ENCODE measurements at places on chromosomes 5 and 9. TPM values are rescaled to one million over a fixed set of nuclear protein-coding genes. Genes with fewer than 3 reads are reported as not detected.

Gene NADK2
- 16.8 TPM for total RNA-seq

Gene TSSK1B
- total RNA-seq: 0.05 TPM

Gene GLRA1
- not detected for total RNA-seq

Gene SLC24A2
- 0.05 TPM for total RNA-seq

Gene PPP3R2
- total RNA-seq: not detected

Gene LCN12
- 4.2 TPM for total RNA-seq

GRCh38 chr5:24497591-24498157 lies 147.1 kb downstream of the CDH10 start:
- H3K4me3 ChIP-seq: no peak overlapping the region
- no peaks in the 10 kb centered on the region for H3K4me1 ChIP-seq
- H3K36me3 ChIP-seq: no peaks in the 10 kb centered on the region
- no peaks in the 10 kb centered on the region for H3K27me3 ChIP-seq
- no peak overlapping the region for H3K27ac ChIP-seq

DNA sequence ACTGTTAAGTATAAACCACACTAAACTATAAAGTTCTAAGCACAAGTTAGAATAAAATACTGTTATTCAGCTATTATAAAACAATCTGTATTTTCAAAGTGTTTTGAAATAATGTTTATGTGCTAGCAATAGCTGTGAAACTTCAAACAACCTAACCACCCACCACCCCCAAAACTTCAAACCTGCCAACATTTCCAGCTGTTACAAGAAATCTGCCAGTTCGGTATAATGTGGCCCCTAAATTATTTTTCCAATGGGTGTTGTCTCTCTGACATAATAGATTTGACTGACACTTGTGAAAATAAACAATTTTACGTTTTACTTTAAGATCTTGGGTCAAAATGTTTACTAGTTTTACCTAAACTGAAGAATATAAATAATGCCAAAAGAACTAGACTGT lies 24.7 kb downstream of the MAPKAP1 start:
- DNase-seq: no peak
- H3K27me3 ChIP-seq: no peaks in the 10 kb centered on the region
- no peaks in the 10 kb centered on the region for H3K4me1 ChIP-seq
- no peaks in the 10 kb centered on the region for H3K36me3 ChIP-seq
- no peak overlapping the region for H3K27ac ChIP-seq
- H3K4me3 ChIP-seq: no peak overlapping the region

DNA sequence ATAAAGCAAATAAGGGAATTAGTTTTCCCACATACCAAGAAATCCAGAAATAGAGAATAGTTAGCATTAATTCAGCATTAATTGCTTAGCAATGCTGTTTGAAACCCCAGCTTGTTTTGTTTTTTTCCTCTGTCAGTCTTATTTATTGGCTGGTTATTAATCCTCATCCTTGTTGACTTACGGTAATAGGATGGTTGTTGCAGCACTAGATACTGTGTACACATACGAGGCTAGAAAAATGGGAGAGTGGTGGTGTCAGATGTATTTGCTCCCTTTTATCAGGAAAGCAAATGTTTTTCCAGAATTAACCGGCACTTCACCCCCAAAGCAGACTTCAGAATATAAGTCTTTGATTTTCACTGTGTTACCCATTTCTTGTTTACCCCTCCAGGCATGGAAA lies 60.4 kb downstream of the ERBIN start:
- no peak overlapping the region for H3K4me3 ChIP-seq
- H3K27me3 ChIP-seq: no peaks in the 10 kb centered on the region
- H3K27ac ChIP-seq: no peak overlapping the region
- no peak for DNase-seq
- H3K4me1 ChIP-seq: no peaks in the 10 kb centered on the region
- peaks cover 20% of the 10 kb centered on the region for H3K36me3 ChIP-seq

DNA sequence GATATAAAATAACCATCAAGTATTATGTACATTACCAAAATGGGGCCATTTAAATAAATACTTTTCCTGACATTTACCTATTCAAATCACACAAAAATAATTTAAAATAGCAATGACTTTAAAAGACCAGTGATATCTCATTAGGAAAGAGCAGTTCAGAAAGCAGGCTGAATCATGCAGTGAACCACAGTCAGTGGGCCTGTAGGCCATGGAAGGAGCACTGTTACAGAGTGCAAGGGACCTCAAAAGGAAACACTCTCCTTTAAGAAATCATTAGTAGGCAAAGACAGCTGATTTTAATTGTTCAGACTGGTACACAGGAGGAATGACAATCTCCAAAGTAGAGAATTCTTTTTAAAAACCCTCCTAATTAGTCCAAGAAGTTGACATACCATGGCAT lies 283.5 kb upstream of the EFNA5 start:
- no peaks in the 10 kb centered on the region for H3K27me3 ChIP-seq
- no peak for DNase-seq
- H3K36me3 ChIP-seq: no peaks in the 10 kb centered on the region
- H3K27ac ChIP-seq: no peak overlapping the region
- H3K4me3 ChIP-seq: no peak overlapping the region

- H3K36me3 ChIP-seq: no peaks in the 10 kb centered on the region
- H3K4me3 ChIP-seq: no peak overlapping the region
- no peaks in the 10 kb centered on the region for H3K4me1 ChIP-seq
- H3K27me3 ChIP-seq: peaks cover 44% of the 10 kb centered on the region
- no peak overlapping the region for H3K27ac ChIP-seq
These were observed 2.8 kb downstream of the CDH6 start for GRCh38 chr5:31196309-31196708.

DNA sequence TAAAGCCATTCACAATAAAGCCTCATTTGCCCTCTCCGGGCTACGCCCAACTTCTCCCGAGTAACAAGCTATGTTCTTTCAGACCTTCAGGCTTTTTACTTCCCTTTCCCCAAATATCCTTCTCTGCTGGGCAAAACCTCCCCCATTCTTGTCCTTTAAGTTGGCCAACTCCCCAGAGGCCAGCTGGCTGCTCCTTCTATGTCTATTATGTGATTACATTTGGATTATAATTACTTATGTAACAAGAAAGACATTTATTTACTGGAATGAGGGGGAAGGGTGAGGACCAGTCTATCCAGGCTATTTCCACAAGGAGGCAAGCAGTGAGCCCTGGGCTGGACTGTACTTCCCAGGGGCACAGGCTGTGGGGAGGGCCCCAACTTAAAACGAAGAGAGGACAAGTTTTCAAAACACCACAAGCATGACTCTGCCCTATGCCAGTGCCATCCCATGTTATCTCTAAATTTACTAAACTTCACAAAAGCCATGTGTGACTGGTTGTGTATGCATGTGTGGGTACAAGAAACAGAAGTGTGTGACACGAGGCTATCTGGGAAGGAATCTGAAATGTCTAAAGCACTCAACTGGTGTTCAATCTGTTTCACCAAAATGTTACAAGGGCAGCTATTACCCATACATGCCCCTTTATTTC lies 84.5 kb downstream of the GNAQ start:
- H3K36me3 ChIP-seq: peaks cover 5% of the 10 kb centered on the region
- peak overlapping the region; percentile 13 for H3K27ac ChIP-seq
- H3K4me1 ChIP-seq: peaks cover 17% of the 10 kb centered on the region
- no peak for DNase-seq
- H3K4me3 ChIP-seq: no peak overlapping the region
- H3K27me3 ChIP-seq: no peaks in the 10 kb centered on the region

DNA sequence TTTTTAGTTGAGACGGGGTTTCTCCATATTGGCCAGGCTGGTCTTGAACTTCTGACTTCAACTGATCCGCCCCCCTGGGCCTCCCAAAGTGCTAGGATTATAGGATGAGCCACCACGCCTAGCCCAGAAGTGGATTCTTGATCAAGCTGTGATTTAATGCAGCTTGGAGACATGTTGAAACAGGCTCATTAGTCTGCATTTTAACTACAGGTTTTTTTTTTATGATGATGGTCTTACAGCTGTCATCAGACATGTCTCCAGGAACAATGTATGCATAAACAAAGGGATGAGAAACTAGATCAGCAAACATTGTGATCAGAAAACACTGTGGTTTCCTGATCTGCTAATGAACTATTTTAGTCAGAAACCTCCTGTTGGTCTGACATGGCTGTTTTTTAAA lies 30.0 kb upstream of the PLPP1 start:
- no peaks in the 10 kb centered on the region for H3K27me3 ChIP-seq
- no peak for DNase-seq
- H3K4me1 ChIP-seq: no peaks in the 10 kb centered on the region
- no peak overlapping the region for H3K27ac ChIP-seq

GRCh38 chr5:169050146-169050571 lies 250.8 kb downstream of the SLIT3 start:
- no peaks in the 10 kb centered on the region for H3K27me3 ChIP-seq
- no peaks in the 10 kb centered on the region for H3K36me3 ChIP-seq
- no peaks in the 10 kb centered on the region for H3K4me1 ChIP-seq
- no peak overlapping the region for H3K4me3 ChIP-seq
- H3K27ac ChIP-seq: no peak overlapping the region
- DNase-seq: no peak

DNA sequence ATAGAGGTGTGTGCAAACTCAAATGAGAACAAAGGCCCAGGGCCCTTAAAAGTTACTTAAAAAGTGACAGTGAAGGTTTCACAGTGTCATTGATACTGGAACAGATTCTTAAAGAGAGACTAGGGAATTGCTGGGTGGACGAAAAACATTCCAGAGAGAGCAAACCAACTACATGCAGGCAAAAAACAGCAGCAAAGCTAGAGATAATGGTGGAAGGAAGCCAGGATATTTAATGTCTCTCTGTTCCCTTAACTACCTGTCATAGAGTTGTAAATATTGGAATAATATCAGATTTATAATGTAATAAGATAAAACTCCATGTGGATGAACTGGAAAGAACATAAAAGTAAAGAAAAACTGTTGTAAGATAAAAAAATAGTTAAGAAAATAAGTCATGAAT lies 508.6 kb downstream of the TAF11L14 start:
- no peaks in the 10 kb centered on the region for H3K27me3 ChIP-seq
- H3K4me1 ChIP-seq: no peaks in the 10 kb centered on the region
- DNase-seq: no peak
- H3K4me3 ChIP-seq: no peak overlapping the region

- no peaks in the 10 kb centered on the region for H3K4me1 ChIP-seq
- no peak overlapping the region for H3K27ac ChIP-seq
- no peak for DNase-seq
- no peak overlapping the region for H3K4me3 ChIP-seq
- no peaks in the 10 kb centered on the region for H3K27me3 ChIP-seq
These were observed 14.5 kb downstream of the APTX start for GRCh38 chr9:32986971-32987370.

GRCh38 chr5:35067985-35068384 lies 20.2 kb upstream of the AGXT2 start:
- H3K36me3 ChIP-seq: no peaks in the 10 kb centered on the region
- no peaks in the 10 kb centered on the region for H3K4me1 ChIP-seq
- H3K27ac ChIP-seq: no peak overlapping the region
- no peak for DNase-seq
- H3K4me3 ChIP-seq: no peak overlapping the region

GRCh38 chr5:16889203-16889971 lies 46.7 kb downstream of the MYO10 start:
- no peaks in the 10 kb centered on the region for H3K4me1 ChIP-seq
- no peak overlapping the region for H3K27ac ChIP-seq
- DNase-seq: no peak
- H3K36me3 ChIP-seq: no peaks in the 10 kb centered on the region
- H3K27me3 ChIP-seq: no peaks in the 10 kb centered on the region

DNA sequence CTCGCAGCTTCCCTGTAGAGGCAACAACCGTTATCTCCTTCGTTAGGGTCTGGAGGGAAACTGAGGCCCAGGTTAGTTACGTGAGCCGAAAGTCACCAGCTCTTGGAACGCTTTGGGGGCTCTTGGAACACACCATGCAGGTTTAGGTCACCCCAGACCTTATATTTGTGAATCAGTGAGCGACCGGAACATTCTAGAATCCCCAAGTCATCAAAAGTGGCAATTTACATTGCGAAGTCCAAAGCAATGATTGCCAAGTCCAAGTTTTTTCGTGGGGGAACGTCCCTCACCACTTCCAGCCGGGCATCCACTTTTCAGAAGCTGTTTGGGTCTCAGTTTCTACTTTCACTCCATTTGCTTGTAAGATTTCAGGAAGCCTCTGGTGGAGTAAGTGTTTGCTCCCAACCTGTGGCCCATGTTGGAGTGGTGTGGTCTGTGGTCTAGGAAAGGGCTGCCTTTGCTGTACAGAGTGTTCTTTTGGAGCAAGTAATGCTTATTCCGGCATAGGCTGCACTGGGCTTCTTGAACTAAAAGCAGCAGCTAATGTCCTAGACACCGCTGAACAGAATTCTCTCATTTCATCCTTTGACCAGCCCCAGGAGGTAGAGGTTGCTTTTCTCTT lies 32.8 kb upstream of the SPRY4 start:
- H3K4me3 ChIP-seq: peak overlapping the region; percentile 15
- peaks cover 18% of the 10 kb centered on the region for H3K4me1 ChIP-seq
- H3K27me3 ChIP-seq: peaks cover 35% of the 10 kb centered on the region
- H3K27ac ChIP-seq: peak overlapping the region; percentile 87
- no peaks in the 10 kb centered on the region for H3K36me3 ChIP-seq

GRCh38 chr5:39500551-39501175 lies 75.9 kb upstream of the DAB2 start:
- no peaks in the 10 kb centered on the region for H3K4me1 ChIP-seq
- no peaks in the 10 kb centered on the region for H3K36me3 ChIP-seq
- DNase-seq: no peak
- no peak overlapping the region for H3K27ac ChIP-seq
- H3K27me3 ChIP-seq: no peaks in the 10 kb centered on the region

DNA sequence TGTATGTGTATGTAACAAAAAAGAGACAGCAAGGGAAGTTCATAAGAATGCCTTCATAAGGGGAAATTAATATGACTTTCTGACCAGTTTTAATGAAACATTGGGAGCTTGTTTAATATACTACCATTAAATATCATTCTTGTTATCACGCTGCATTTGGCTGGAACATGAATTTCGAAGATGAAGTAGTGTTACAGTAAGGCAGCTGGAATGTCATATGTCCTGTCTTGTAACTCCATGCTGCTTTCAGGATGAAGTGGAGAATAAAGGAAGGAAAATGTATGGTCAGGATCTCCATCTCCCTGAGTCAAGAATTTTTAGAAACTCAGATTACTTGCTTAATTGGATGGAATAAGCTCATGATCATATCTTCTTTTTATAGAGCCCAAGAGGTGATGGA lies 61.5 kb upstream of the DMAC1 start:
- no peak overlapping the region for H3K4me3 ChIP-seq
- H3K27me3 ChIP-seq: no peaks in the 10 kb centered on the region
- no peaks in the 10 kb centered on the region for H3K36me3 ChIP-seq
- peaks cover 8% of the 10 kb centered on the region for H3K4me1 ChIP-seq
- no peak overlapping the region for H3K27ac ChIP-seq

DNA sequence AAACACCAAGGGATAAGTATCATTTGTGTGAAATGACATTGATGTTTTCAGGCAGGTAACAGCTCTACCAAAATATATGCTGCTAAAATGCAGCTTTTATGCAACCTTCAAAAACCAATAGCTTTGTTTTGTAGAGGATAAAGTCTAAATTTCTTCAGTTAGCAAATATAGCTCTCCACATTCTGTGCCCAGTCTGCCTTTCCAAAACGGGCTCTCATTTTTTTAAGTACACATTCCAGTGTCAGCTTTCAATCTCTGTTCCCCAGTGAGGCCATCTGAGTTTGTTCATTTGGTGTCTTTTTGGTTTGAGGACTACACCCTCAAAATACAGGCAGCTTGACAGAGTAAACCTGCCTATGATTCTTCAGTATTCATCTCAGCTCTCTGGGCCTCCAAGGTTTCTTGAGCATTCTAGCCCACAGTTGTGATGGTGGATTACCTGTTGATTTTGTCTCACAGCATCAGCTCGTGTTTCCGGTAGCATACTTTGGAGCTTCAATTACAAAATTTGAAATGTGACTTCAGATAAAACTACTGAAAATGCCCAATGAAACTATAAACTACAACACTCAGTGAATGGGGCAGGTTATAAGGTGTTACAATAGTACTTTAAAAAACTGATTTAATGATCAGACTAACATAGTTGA lies 55.7 kb downstream of the NR3C1 start:
- H3K36me3 ChIP-seq: peaks cover 3% of the 10 kb centered on the region
- no peak overlapping the region for H3K27ac ChIP-seq
- no peak overlapping the region for H3K4me3 ChIP-seq
- H3K4me1 ChIP-seq: peaks cover 22% of the 10 kb centered on the region
- no peak for DNase-seq
